Heart left ventricle (tissue), 16 donors: ENCODE measurements at places on chromosomes 5 and 9. TPM values are rescaled to one million over a fixed set of nuclear protein-coding genes. Genes with fewer than 3 reads are reported as not detected.

GRCh38 chr5:139971202-139971725 lies 71.8 kb downstream of the NRG2 start:
- DNase-seq, result no peak
- no peaks in the 10 kb centered on the region for H3K36me3 ChIP-seq
- H3K27me3 ChIP-seq, result no peaks in the 10 kb centered on the region

GLRA1 gene
- not detected for total RNA-seq

SH3TC2 gene
- total RNA-seq, result 6.2 TPM

DNA sequence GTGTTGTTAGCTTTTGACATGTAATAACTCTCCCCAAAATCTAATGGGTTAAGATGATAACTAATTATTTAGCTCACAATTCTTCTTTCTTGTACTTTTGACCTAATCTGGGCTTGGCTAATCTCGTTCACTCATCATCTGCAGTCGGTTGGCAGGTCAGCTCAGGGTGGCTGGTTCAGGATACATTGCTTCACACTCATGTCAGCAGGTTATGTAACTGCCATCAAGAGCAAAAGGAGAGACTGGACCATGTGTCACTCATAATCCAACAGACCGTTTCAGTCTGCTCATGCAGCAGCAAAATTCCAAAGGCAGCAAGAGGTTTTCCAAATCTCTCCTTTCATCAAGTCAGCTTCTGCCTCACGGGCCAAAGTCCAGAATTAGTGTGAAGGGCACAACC lies 998.4 kb upstream of the CTNND2 start:
- H3K27ac ChIP-seq, result no peak overlapping the region
- H3K4me3 ChIP-seq, result no peak overlapping the region

- DNase-seq, result no peak
- H3K4me1 ChIP-seq, result no peaks in the 10 kb centered on the region
Observed at GRCh38 chr5:10524376-10525123, 39.3 kb upstream of the ANKRD33B start.

GRCh38 chr9:130543368-130543767 lies 36.0 kb upstream of the FUBP3 start:
- no peaks in the 10 kb centered on the region for H3K4me1 ChIP-seq
- peaks cover 10% of the 10 kb centered on the region for H3K27me3 ChIP-seq
- H3K27ac ChIP-seq, result no peak overlapping the region
- H3K36me3 ChIP-seq, result no peaks in the 10 kb centered on the region
- H3K4me3 ChIP-seq, result no peak overlapping the region
- no peak for DNase-seq

DNA sequence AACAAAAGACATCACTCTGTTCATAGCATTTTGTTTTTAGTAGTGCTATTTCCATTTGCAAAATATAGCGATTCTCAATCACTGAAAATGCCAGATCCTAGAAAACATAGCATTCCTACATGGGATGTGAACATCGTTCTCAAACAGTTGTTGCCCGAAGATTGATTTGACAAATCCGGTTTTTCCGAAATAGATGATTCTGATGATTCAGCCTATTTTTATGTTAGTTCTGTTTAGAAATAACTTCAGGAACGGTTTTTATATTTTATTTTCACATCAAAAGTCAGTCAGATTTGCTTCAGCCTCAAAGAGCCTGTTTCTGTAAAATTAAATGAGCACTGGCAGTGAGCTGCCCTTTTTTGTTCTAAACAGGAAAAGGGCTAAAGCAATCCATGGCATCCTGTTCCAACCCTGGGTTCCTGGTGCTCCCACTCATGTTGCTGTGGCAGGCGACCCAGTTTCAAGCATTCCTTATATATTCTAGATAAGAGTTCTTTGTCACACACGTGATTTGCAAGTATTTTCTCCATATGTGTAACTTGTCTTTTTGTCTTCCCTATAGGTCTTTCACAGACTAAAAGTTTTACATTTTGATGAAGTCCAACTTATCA lies 14.2 kb upstream of the PSIP1 start:
- H3K27me3 ChIP-seq, result no peaks in the 10 kb centered on the region
- no peak for DNase-seq
- H3K27ac ChIP-seq, result no peak overlapping the region
- no peak overlapping the region for H3K4me3 ChIP-seq

DNA sequence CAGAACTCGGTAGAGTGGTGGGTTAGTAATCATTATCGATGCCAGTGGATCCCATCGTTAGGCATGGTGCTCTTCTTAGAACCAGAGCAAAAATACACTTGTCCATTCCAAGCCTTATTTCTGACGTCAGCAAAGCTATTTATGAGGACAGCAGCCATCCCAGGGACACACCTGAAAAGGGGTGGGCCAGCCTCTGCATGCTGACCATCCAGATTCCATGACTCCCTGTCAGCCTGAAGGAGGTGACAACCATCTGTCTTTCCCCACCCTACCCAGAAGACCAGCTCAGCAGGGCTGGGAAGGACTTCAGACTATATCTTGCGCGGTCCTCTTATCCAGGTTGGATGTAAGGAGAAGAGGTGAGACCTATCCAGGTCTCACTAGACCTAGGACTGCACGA lies 5.7 kb upstream of the NIPAL4 start:
- H3K4me3 ChIP-seq, result no peak overlapping the region
- H3K36me3 ChIP-seq, result no peaks in the 10 kb centered on the region
- H3K27me3 ChIP-seq, result no peaks in the 10 kb centered on the region
- no peak for DNase-seq
- H3K4me1 ChIP-seq, result peaks cover 6% of the 10 kb centered on the region

GRCh38 chr5:151168602-151169344 lies 11.2 kb upstream of the ANXA6 start:
- no peak overlapping the region for H3K4me3 ChIP-seq
- H3K36me3 ChIP-seq, result no peaks in the 10 kb centered on the region
- H3K27me3 ChIP-seq, result no peaks in the 10 kb centered on the region
- H3K27ac ChIP-seq, result no peak overlapping the region
- H3K4me1 ChIP-seq, result peaks cover 10% of the 10 kb centered on the region
- no peak for DNase-seq

- H3K4me3 ChIP-seq, result peak overlapping the region; percentile 81
- peaks cover 19% of the 10 kb centered on the region for H3K4me1 ChIP-seq
- no peak for DNase-seq
- peak overlapping the region; percentile 96 for H3K27ac ChIP-seq
- H3K27me3 ChIP-seq, result no peaks in the 10 kb centered on the region
- H3K36me3 ChIP-seq, result peaks cover 29% of the 10 kb centered on the region
Observed at GRCh38 chr5:132865668-132866341, 464 bp downstream of the GDF9 start.
